ENCODE measurements at places on chromosomes 2 and 18.

GRCh38 chr2:226647621-226648518 is 151.8 kb downstream of the IRS1 start:
- DNase-seq = no peak

- no peak for DNase-seq
Observed at GRCh38 chr2:54461261-54461660, 5.1 kb downstream of the SPTBN1 start.

- no peak for DNase-seq
Observed at GRCh38 chr18:28485918-28486317, 309.0 kb upstream of the CDH2 start.

DNA sequence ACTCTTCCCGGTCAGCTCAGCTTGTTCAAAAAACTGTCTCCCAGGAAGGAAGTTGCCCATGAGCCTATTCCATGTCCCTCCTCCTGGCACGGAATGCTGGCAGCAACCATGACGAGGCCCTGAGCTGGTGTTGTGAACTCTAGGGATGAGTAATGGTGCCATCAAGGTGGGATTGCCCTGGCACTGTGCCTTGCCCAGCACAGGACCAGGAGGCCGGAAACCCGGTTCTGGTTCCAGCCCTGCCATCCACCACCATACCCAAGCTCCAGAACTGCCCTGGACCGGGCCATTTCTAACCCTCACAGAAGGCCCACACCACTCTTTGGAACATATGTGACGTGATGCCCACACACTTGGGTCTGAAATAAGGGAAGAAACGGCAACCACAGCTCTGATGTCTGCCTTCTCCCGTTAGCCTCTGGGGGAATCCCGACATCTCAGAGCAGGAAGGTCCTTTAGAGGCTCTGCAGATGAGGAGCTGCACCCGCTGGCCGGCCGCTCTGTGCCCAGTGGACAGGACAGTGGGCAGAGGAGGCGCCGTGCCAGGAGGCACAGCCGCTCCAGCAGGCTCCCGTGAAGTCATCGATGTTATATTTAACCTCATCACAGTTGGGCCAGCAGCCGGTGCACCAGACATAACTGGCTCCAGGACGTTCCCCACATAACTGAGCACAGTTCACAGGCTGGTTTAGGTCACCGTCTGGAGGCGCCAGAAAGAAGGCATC is 462.1 kb upstream of the ID2 start:
- no peak for DNase-seq

DNA sequence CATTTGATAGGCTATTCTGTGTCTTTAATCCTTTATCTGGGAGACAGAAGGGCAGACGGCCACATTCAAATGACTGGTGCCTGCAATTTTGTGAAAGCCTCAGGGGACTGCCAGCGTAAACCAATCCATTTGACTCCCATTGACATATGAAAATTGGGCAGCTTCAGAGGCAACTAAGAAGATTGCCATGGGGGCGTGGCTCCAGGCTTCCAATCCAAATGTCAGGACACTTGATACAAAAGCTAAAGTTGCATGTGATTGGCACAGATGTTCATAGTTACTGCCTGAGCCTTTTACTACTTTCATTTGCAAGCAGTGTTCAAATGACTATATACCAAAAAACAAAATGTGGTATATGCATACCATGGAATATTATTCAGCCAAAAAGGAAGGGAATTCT is 42.0 kb downstream of the SPC25 start:
- no peak for DNase-seq

- DNase-seq = no peak
Observed at GRCh38 chr2:189681203-189681602, 6.7 kb downstream of the ANKAR start.

- DNase-seq = no peak
Observed at GRCh38 chr2:28344756-28345373, 47.8 kb upstream of the FOSL2 start.

GRCh38 chr2:223548194-223548593 is 54.0 kb downstream of the SCG2 start:
- DNase-seq = no peak

DNA sequence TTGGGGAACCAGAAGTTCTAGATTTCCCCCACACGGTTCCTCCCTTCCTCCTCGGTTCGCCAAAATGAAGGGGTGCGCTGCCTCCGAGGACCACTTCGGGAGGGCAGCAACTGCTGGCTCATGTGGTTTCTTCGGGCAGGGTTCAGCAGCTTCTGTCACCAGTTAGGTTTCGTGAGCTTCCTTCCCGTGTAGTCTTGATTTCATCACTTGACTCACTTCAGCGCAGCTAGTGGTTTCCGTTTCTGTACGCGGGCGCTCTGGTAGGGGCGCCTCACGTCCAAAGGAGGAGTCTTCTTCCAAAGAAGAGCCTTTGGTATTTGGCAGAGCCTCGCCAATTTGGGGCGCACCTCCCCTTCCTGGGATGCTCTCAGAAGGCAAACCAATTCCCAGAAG is 485 bp upstream of the GALNT3 start:
- DNase-seq = no peak

- no peak for DNase-seq
Observed at GRCh38 chr2:26672112-26672817, 20.3 kb upstream of the KCNK3 start.

DNA sequence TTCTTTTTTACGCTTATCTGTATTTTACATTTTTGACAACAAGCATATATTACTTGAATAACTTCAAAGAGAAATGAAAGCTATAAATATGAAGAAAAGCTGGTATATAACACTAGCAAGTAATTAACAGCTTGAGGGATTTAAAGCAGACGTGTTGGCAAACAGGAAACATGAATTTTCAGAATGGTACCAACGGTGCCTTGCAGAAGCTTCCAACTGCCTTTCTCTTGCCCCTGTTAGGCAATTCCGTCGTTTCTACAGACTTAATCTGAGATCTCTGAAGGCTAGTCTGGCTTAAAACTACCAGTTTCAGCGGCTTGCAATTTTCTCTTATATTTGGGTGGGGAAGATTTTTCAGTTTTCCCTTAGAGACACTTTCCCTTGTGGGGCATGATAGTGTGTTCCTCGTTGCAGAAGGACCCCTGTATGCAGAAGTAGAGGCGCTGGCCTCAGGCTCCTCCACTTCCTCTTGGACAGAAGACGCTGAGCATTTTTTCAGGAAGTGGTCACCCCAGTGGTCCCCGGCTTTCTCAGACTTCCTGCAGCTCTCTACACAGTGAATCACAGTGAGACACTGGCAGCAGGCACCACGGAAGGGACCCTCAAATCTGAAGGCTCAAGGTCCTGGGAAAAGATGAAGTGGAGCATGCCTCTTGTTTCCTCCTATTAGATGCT is 56.2 kb upstream of the SLC16A14 start:
- DNase-seq = no peak

DNA sequence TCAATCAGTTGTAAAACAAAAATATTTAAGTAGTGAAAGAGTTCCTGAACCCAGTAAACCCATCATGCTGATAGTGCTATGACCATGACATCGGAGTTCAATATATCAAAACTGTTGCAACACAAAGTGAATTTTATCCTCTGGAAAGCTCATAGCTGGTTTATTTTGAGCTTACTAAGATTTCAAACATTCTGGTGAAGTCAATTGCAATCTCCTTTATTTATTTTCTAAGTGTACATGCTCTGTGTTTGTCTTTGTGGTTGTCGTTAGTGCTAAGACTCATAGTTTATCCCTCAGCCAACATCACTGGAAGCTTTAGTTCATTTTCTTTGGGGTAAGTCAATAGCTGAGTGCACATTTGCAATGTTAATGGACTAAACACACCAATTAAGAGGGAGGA is 91.9 kb downstream of the QPCT start:
- no peak for DNase-seq

GRCh38 chr18:35513181-35513936 is 15.6 kb upstream of the INO80C start:
- DNase-seq = no peak

DNA sequence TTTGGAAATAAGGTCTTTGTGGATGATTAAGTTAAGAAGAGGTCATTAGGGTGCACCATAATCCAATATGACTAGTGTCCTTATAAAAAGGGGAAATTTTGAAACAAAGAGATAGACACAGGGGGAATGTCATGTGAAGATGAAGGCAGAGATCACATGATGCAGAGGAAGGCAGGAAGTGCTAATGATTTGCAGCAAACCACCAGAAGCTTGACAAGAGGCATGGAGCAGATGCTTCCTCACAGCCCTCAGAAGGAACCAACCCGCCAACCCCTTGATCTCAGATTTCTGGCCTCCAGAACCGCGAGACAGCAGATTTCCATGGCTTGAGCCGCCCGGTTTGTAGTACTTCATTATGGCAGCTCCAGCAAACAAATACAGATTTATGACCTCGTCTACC is 17.4 kb upstream of the SMARCAL1 start:
- no peak for DNase-seq

GRCh38 chr2:65660340-65660739 is 227.9 kb upstream of the SPRED2 start:
- DNase-seq = no peak

DNA sequence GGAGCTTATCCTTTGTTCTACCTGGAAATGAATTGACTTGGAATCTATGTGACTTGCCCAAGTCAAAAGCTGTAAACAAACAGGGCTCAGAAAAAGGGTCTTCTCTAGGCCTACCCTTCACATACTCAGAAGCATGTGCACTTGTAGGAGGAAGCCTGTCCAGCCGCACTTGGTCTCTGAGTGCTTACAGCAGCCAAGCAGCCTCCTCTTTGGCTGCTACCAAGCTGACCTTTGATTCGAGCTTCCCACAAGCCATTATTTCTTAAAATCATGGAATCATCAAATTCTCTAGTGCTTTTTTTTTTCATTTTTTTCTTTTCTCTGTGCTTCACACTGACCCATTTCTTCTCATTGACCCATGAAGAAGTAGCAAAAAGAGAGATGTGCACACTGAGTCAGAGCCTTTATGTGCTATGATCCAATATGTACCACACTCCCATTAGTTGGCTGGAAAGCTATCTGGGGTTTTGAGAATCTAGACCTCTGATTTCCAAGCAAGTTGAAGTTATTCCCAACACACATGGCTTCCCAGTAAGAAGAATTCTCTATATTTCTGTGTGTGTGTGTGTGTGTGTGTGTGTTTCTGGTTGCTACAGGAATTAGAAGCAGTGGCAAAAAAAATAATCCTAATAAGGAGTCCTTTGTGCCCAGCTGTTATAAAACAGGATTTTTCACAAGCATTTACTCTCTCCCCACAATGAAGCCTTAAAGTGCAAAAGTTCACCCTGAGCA is 550.3 kb upstream of the TNP1 start:
- no peak for DNase-seq

DNA sequence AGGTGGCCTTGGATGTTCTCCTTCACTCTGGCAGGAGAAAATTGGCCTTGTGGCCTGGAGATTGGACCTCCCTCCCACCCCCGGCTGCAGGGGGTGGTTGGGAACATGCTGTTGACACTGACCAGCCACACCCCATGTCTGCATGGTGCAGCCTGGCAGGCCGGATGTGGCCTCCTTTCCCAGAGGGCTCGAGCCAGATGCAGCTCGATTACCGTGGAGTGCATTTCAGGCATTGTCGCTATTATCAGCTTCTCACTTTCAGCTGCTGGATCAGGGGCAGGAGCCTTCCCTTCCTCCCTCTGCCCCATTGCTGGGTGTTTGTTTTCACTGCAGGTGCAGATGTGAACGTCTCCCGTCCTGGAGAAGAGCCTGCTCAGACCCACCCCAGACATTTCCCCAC is 211.0 kb upstream of the SIX2 start:
- DNase-seq = no peak

- no peak for DNase-seq
Observed at GRCh38 chr2:134420259-134420658, 166.4 kb downstream of the MGAT5 start.

DNA sequence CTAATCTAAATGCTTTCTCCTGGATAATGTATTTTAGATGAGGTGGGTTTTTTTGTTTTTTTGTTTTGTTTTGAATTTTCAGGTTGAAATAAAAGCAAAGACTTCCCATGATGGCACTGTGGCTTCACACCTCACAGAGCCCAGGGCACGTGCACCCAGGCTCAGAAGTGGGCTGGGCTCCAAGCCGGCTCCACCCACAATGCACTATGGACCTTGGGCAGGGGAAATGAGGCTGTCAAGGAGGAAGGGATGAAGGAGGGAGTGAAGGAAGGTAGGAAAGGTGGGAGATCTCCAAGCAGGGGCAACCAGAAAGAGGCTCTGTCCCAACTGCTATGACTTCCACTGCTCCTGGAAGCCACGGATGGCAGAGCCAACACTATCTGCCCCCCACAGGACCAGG is 60.4 kb downstream of the BIN1 start:
- DNase-seq = no peak

DNA sequence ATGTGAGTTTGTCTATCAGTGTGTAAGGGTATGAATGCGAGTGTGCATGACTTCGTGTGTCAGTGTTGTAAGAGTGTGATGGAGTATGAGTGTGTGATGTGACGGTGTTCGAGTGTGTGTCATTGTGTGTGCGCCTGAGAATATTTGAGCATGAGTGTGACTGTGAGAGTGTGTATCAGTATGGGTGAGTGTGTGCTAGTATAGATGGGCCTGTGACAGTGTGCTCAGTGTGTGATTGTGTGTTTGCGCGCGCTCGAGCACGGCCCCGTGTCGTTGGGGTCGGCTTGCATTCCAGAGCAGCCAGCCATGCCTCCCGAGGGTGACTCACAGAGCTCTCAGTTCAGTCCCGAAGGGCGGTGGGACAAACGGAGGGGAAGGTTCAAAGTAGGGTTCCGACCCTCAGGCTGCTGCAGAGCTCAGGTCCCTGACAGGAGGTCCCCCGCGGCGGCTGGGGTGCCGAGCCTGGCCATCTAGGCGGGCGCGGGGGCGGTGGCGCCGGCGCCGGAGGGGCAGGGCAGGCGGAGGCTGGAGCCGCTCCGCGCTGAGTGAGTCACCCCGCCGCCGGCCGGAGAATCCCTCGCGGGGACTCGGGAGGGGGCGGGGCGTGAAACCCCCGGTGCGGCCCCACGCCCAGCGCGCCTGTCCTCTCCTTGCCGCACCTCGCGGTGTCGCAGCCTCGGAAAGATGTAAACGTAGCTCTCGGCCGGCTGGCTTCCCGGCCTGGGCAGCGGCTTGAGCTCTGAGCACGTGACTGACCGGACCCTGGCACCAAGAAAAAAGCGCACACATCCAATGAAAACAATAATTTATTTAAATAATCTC is 3.8 kb downstream of the DLX2 start:
- DNase-seq = no peak

GRCh38 chr2:22691666-22692065 is 693.3 kb upstream of the KLHL29 start:
- no peak for DNase-seq

DNA sequence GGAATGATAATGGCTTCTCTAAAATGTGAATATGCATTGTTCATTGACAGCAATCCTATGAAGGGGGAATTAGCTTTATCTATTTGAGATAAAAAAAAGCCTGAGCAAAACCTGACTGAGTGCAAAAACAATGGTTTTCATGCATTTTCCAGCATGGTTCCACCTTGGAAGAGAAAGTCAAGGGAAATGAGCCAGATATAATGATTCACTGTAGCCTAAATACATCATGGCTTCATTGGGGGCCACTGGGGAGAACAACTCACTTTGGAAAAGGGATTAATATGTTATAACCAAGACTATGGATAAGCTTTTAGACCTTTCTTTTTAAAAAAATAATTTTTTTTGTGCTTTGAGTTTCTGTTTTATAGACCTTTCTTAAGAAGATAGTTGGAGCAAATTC is 679.7 kb downstream of the NYAP2 start:
- DNase-seq = no peak

- no peak for DNase-seq
Observed at GRCh38 chr2:29146197-29146596, 31.0 kb downstream of the CLIP4 start.
